Upper lobe of left lung (tissue), 6 donors: ENCODE measurements at places on chromosomes 16 and 17.

- no peak for DNase-seq
Measured at GRCh38 chr17:55198690-55199370, 65.9 kb upstream of the HLF start.

DNA sequence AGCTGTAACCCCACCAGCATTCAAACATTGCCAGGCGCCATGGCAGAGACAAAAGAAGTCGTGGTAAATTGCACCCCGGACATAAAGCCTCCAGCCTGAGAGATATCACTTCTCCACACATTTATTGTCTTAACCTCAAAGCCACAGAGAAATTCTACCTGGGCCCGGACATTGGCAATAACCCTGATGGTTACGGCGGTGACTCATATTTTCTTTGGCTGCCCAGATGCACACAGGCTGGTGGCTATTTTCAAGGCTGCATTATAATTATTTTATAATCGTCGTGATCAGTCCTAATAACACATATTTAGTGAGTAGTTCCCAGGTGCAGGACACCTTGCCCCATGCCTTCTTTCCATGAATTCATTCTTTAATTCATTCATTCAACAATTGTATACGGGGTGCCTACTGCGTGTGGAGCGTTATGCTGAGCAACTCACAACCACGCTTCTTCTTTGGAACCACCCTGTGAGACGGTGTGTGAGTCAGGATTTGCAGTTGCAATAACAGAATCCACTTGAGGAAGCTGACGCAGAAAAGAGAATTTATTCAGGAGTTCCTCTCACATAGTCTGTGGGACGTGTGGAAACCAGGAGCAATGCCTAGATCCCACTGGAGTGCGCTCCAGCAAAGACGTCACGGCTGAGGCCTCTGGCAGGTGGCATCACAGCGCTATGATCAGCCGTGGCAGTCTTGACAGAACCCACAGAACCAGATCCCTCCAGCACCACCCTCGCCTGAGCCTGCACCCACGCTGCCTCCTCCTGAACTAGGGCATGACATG is 245.7 kb downstream of the FOXL1 start:
- DNase-seq, result no peak

GRCh38 chr16:4293822-4294457 is 21.1 kb upstream of the TFAP4 start:
- peak; percentile 71 for DNase-seq

DNA sequence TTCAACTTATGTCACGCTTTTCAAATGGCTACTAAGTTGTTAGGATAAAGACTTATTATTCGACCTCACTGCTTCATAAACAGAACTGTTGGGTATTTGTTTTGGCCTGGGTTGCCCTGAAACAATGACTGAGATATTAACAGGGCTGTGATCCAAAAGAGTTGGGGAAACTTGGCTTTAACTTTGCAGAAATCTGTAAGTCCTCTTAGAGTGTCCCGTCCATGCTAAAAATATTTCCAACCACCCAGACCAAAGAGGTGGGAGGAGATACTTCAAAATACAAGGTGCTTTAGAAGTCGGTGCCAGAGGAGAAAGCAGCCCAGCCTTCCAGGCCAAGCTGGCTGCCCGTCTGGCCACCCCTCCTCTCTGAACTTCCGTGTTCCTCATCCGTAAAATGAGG is 16.1 kb upstream of the SPATA32 start:
- DNase-seq, result peak; percentile 76

DNA sequence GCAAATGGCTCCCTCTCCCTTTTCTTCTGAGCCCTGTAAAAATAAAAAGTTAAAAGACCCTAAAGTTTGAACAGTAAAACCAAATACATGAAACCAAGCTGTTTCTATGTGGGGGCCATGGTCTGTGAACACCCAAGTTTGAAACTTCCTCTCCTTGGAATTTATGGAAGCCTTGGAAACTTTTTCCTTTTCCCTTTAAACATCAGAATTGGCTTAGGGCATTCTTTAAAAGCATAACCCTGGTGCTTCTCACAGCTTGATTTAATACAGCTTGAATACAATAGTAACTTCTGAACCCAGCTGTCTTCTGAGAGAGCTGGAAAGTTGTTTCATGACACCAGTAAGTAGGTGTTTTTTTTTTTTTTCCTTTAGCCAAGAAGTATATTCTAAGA is 26.5 kb downstream of the NKD1 start:
- no peak for DNase-seq

- no peak for DNase-seq
Measured at GRCh38 chr17:50613007-50613992, 21.4 kb upstream of the ABCC3 start.
